ENCODE measurements at places on chromosomes 4 and X.

DNA sequence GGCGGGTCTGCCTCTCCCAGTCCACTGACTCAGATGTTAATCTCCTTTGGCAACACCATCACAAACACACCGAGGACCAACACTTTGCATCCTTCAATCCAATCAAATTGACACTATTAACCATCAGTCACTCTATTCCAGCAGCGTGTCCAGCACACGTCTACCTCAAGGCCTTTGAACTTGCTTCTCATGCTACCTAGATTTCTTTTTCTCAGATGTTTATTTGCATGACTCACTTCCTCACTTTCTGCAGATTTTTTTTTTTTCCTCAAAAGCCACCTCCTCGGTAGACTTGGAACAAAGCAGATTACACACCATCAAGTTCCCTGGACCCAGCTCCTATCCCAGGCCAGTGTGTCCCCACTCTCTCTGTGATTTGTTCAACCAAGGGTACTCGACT is 49.5 kb downstream of the SUPT20HL2 start:
- DNase-seq = no peak

- no peak for DNase-seq
These were observed 19.8 kb upstream of the PASD1 start for GRCh38 chrX:151543706-151544105.

DNA sequence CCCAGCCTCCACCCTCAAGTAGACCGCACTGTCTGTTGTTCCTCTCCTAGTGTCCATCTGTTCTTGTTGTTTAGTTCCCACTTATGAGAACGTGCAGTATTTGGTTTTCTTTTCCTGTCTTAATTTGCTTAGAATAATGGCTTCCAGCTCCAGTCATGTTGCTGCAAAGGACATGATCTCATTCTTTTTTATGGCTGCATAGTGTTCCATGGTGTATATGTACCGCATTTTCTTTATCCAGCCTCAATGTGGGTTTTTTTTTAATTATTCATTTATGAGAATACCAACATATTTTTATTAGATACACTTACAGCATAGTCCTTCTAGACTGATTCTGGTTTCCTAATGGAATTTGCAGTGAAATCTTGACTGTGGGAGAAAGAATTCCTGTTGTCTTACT is 1.3 kb downstream of the VMA21 start:
- no peak for DNase-seq

- DNase-seq = no peak
These were observed 1105.9 kb downstream of the ARAP2 start for GRCh38 chr4:35138449-35138848.

DNA sequence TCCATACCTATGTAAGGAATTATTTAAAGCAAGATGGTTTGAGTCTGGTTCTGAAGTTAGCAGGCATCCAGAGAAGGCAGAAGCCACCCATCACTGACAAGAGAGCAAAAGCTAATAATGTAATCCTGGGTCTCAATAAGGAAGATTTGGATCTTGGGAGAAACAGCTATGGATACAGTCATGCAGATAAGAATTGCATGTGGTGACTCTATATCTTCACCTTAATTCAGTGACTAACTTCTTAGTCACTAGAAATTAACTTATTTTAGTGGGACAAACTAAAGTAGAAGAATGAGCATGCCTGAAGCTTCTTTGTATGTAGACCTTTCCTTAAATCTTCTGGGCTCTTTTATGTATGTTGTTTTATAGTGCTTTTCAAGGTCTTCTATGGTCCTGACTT is 66.6 kb downstream of the ATP10D start:
- no peak for DNase-seq

- DNase-seq = no peak
These were observed 200.3 kb upstream of the NHS start for GRCh38 chrX:17174671-17175070.

- DNase-seq = no peak
These were observed 41.8 kb upstream of the AP1AR start for GRCh38 chr4:112189754-112190153.

DNA sequence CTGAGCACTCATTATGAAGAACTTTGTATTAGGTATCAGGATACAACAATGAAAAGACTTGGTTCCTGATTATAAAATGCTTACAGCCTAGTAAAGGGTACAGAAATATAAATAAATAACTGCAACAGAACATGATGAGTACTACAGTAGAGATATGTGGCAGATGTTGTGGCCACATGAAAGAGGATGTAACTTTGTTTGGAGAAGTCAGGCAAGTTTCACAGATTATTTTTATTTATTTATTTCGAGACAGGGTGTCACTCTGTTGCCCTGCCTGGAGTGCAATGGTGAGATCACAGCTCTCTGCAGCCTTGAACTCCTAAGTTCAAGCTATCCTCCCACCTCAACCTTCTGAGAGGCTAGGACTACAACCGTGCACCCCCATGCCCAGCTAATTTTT is 15.8 kb upstream of the UBE2K start:
- no peak for DNase-seq

DNA sequence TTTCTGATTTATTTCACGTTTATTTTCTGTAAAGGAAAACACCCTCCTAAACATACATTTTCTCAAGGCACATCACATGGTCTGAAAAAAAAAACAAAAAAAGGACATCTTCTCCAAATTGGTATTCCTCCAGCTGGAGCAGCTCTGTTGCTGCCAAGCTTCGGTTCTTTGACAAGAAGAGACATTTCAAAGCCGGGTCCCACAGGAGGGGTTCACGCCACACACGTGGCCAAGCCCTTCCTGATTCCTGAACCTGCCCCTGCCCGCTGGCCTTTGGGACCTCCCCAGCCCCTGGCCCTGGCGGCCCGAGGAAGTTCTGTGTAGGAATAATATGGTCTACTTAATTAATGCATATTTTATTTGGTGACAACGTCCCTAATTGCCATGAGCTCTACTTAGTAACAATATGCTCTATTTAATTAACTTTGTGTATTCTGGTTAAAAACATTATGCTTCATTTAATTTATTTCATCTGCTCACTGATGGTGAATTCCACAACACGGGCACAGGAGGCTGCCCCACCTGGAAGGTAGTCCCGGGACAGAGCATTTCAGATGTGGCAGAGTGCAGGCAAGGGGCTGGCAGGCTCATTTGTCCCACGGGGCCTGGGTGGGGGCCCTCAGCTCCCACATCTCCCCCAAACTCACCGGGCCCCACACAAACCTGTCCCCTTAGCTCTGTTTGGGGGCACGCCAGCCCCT is 5.4 kb upstream of the RGS12 start:
- DNase-seq = no peak
